Lower lobe of right lung (tissue), 2 donors: ENCODE measurements at places on chromosomes 12 and 14. TPM values are rescaled to one million over a fixed set of nuclear protein-coding genes. Genes with fewer than 3 reads are reported as not detected.

Gene DIO2
- total RNA-seq, result 0.62 TPM

Gene KRT5
- 0.65 TPM for total RNA-seq

Gene ERP27
- 16.2 TPM for total RNA-seq

Gene P3H3
- 7.0 TPM for total RNA-seq

Gene FAR2
- 23.7 TPM for total RNA-seq

Gene HOXC4
- 0.47 TPM for total RNA-seq

Gene PIWIL1
- total RNA-seq, result not detected

Gene LRFN5
- total RNA-seq, result 1.3 TPM
